Cortex of kidney (tissue), 1 donor: ENCODE measurements at places on chromosomes 4 and X.

- no peak for DNase-seq
Measured at GRCh38 chr4:153068751-153069150, 132.6 kb downstream of the FHDC1 start.

DNA sequence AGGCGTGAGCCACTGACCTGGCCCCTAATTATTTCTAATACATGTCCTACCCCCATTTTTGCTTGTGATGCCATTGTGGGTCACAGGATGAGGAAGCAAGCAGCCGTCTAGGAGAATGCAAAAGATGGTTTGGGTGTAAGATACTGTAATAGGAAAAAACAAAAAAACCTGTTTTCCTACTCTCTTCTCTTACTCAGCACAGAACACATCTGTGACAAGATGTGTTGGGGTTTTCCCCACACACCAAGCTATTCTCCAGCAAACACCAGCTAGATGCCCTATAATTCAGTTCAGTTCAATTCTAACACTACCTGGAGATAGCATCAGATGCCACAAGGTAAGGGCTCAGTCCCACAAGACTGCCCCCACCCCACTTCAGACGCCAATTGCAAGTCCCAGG, 15.3 kb upstream of the HPRT1 start:
- no peak for DNase-seq

GRCh38 chr4:62948108-62948507, 1461.1 kb downstream of the TECRL start:
- DNase-seq: no peak

GRCh38 chr4:58649226-58649625, 1539.0 kb upstream of the IGFBP7 start:
- no peak for DNase-seq

GRCh38 chr4:82561786-82562563, at the start of gene TMEM150C:
TSS of gene TMEM150C (minus strand) at chr4:82561988. CDS start at chr4:82504657, 57,331 bp downstream.
- DNase-seq: no peak

GRCh38 chr4:137597752-137598430, 65.6 kb upstream of the PCDH18 start:
- DNase-seq: no peak

DNA sequence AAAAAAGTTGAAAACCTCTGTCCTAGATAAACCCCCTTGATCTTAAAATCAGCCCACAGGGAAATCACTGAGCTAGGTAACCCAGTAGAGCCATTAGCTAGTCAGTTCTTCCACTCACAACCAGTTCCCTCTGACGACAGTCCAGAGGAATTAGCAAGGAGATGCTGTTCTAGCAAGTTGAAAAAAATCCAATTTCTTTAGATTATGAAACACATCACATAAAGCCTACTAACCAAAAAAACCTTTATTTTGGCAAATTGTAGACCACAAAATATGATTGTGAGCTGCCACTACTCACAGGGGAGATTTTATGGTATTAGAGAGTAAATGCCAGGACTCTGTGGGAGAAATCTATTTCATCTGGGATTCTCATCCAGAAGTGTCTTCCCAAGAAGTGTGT, 22.6 kb downstream of the ADAMTS3 start:
- no peak for DNase-seq

DNA sequence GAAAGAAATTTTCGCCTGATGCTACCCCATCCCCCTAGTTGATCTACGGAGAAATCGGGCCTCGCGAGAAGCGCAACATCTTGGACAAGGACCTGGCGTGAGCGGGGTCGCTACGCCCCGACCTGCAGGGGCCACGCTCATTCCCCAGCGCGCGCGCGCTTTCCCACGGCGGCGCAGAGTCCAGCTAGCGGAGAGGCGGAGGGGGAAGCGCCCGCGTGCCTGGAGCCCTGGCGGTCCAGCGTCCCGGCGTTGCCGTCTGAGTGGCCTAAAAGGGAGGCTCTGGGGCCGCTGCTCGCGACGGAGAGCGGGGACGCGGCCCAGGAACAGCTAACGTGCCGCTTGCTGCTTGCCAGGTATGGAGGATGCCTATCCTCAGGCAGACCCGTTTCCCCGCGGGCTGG, 6.0 kb upstream of the SOX3 start:
- no peak for DNase-seq

- DNase-seq: no peak
Measured at GRCh38 chr4:168212656-168213055, 105.9 kb downstream of the DDX60 start.

GRCh38 chr4:48380583-48381167, 39.3 kb downstream of the SLAIN2 start:
- no peak for DNase-seq

GRCh38 chrX:2513121-2513664, 12.4 kb upstream of the DHRSX start:
- no peak for DNase-seq

GRCh38 chr4:109574443-109574850, 14.4 kb downstream of the MCUB start:
- no peak for DNase-seq

- no peak for DNase-seq
Measured at GRCh38 chrX:130106071-130106470, 4.2 kb downstream of the ELF4 start.

- DNase-seq: no peak
Measured at GRCh38 chr4:3421470-3421869, 20.3 kb upstream of the HGFAC start.

GRCh38 chr4:186900984-186901383, 177.3 kb upstream of the FAT1 start:
- no peak for DNase-seq

- no peak for DNase-seq
Measured at GRCh38 chrX:51641421-51642021, 22.8 kb upstream of the CENPVL3 start.

DNA sequence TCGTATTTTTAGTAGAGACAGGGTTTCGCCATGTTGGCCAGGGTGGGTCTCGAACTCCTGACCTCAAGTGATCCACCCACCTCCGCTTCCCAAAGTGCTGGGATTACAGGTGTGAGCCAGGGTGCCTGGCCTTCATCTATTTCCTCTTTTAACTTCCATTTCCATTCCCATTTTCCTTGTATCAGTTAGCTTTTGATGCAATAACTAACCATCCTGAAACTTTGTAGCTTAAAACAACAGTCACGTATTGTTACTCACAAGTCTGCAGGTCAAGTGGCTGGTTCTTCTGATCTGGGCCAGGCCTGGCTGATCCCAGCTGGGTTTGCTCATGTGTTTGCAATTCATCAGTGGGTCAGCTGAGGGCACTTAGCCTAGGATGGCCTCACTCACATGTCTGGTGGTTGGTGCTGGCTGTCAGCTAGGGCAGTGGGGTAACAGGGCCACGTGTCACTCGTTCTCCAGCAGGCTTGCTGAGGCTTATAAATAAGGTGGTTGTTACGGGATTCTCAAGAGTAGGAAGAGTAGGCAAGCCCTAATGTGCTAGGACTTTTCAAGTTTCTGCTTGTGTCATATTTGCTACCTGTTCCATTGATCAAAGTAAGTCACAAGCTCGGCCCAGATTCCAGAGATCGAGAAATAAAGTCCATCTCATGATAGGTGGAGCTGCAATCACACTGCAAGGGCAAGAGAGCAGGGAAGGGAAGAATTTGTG, 88.2 kb downstream of the SOWAHB start:
- DNase-seq: no peak

DNA sequence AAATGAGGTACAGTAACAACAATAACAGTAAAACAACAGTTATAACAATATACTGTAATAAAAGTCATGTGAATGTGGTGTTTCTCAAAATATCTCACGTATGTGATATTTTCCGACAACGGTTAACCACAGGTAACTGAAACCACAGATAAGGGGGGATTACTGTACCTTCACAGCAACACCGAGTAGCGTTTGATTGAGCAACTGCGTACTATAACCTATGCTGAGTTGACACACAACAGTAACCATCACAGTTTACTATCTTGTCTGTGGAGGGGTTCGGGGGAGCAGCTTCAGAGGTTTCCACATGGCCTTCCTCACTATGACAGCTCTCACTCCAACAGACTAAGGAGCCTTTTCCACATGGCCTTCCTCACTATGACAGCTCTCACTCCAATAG, 13.4 kb downstream of the RBMX2 start:
- no peak for DNase-seq

- DNase-seq: no peak
Measured at GRCh38 chr4:158203436-158203835, 6.8 kb upstream of the TMEM144 start.

DNA sequence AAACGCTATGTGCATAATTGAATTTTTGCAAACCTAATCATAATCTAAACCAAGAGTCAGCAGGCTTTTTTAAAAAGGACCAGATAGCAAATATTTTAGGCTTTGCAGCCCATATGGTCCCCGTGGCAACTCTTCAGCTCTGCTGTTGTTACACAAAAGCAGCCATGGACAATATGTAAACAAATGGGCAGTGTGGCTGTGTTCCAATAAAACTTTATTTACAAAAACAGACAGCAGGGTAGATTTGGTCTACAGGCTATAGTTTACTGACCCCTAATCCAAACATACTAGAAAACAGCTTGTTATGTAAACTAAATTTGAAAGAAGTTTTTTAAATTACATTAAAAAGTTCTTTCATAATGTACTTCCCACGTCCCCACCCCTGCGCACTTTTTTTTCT, 53.1 kb downstream of the FUNDC1 start:
- no peak for DNase-seq

DNA sequence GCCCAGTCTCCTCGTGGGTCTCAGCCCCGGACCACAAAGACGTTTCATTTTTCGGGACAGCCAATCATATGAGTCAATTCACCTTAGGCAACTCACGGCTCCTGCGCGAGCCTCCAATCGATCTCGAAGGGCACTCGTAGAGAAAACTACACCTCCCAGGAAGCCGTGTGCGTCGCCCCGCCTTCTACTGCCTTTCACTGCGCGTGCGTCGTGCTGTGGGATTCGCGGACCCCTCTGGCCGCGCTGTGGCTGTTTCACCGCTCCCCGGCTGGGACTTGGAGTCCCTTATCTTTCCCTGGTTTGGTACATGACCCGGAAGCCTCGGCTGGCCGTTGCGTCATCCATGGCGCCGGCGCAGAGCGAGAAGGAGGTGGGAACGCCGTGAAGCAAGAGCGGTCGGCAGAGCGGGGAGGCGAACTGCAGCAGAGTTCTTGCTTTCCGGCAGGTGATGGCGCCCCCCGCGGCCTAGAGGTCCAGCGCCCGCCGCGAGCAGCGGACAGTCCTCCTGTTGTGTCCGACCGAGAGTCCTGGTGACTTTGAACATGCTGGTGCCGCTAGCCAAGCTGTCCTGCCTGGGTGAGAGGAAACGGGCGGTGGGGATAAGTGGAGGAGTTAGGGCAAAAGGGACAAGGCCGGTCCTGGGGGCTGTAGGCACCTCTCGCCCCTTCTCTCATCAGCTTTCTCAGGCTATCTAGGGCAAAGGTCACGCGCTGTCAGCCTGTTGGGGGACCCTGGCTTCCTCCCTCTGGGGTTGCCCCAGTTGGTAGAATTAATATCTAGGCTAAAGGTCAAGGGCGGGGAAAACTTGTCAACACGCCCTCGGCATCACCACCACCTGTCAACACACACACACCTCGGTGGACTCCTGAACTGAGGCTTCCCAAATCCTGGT, at the start of gene ETFDH:
TSS of gene ETFDH (plus strand) at position 382 of the 892 bp plus-strand sequence. CDS start at position 543, 161 bp downstream.
- peak; percentile 93 for DNase-seq

DNA sequence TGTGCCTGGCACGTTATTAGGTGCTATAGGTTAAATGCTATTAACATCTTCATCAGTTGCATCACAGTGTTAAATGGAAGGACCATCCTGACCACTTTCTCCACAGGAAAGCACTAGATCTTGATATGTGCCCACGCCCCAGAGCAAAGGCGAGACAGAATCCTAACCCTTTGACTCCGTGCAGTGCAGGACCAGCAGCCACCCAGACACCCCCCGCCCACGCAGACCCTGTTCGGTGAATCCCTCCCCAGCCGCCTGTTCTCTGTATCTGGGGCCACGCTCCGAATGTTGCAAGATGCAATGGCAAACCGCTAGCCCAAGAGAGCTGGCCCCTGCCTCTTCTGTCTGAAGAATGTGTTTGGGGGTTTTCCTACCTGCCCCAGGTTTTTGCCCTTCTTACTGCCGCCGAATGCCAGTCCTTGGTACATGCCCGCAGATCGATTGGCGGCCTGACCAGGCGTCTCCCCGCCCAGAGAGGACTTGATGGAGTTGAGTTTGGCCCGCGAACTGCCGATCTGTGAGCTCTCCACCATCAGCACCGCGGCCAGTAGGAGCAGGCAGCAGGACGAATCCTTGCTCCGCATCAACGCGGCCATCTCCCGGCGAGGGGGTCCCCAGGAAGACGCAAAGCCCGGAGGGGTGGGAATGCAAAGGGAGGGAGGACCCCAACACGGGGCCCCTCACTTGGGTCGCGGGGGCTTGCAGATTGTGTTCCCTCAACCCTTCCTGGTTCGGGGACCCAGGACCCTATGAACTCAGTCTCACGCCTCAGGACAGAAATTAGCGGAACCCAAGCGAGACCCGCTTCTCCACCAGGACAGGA, 906 bp downstream of the DKK2 start:
- no peak for DNase-seq

DNA sequence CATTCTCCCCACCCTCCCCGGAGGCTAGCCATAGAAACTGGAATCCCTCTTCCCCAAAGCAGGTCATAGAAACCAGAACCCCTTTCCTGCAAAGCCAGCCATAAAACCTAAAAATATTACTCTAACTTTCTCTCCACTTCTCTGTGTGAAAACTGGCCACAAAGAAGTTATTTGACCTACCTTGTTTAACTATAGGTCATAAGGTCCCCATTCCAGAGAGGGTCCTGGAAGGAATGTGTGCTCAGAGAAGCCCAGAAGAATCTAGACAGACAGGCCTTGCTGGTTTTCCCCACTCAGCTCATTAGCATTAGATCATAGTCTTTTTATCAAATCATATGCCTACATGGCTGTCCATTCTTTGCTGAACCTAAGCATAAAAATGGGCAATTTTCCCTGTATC, 52.8 kb upstream of the TEX13A start:
- DNase-seq: no peak

DNA sequence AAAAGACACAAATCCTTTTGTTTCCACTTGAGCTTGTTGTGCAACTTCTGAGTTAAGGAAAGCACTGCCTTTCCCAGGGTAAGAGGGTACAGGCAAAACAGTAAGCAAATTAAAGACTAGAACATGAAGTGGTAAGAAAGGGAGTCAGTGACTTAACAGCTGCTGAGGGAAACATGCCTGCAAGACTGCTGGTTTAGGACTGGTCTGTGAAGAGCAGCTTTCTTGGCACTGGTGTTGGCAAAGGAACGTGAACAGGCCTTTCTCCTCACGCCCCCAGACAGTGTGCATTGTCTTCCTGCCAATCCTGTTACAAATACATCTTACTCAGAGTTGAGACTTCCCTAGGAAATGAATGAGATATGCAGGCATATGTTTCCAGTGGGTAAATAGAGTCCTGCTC, 2.6 kb downstream of the LHFPL1 start:
- DNase-seq: no peak

DNA sequence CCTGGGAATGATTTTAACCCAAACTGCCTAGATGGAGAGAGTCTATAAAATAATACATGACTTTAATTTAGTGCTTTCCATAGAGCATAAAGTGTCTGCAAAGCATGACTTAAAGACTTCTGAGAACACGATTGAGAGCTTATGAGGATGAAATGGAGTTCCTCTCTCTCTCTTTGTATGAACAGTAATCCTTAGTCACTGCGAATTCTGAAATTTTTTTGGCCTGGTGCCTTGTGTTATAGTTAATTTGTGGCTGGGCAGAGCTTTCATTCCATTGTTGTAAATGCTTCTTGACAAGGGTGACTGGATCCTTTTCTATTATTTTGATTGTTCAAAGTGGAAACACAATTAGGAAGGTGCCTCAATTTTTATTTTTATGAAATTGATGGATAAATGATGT, 179.5 kb downstream of the CEP135 start:
- no peak for DNase-seq

- DNase-seq: no peak
Measured at GRCh38 chrX:27186671-27187070, 276.5 kb downstream of the PPP4R3C start.

GRCh38 chr4:39609454-39609931, 29.2 kb downstream of the SMIM14 start:
- DNase-seq: no peak

GRCh38 chrX:138889149-138889548, 177.6 kb upstream of the FGF13 start:
- DNase-seq: no peak
